DMS153 (cell line): ENCODE measurements at places on chromosomes 4 and X.

DNA sequence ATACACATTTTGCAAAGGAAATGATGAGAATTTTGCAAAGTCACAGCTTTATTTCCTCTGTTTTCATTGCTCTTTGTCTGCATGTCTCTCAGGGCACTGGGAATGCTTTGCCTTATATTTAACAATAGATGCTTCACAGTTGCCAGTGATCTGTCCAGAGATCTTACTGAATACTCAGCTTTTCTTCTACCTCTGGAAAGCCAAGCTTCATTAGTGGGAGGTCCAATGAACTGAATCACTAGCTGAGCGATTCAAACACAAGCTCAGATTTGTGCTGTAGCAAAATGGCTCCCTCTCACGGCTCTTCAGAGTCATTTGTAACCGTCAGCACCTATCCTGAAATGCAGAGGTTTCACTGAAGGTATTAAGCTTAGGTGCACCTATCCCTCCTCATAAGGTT lies 138.9 kb downstream of the DCLK2 start:
- DNase-seq: peak; percentile 59

DNA sequence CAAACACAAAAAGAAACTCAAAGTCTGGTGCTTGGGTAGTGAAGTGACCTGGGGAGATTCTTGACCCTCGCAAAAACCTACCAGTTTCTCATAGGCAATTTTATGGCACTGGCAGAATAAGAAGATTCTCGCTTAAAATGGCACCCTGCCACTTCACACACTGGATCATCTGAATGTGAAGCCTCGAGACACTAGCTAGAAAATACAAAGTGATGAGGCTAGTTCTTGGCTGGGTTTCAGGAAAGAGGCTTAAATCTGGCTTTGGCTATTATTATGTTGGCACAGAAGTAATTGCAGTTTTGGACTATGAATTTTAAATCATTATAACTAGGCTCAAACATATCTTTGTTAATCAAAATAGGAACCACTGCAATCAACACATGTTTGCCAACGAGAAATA lies 634.7 kb upstream of the BOD1L1 start:
- no peak for DNase-seq

GRCh38 chr4:185020863-185021761 lies 2.8 kb downstream of the HELT start:
- no peak for DNase-seq

- peak; percentile 7 for DNase-seq
Measured at GRCh38 chr4:113684534-113685091, 76.9 kb downstream of the CAMK2D start.

- no peak for DNase-seq
Measured at GRCh38 chrX:132631579-132632232, 142.9 kb upstream of the MBNL3 start.

GRCh38 chrX:16664074-16664473 lies 14.1 kb downstream of the S100G start:
- no peak for DNase-seq

GRCh38 chr4:26191353-26191752 lies 129.5 kb upstream of the RBPJ start:
- no peak for DNase-seq

DNA sequence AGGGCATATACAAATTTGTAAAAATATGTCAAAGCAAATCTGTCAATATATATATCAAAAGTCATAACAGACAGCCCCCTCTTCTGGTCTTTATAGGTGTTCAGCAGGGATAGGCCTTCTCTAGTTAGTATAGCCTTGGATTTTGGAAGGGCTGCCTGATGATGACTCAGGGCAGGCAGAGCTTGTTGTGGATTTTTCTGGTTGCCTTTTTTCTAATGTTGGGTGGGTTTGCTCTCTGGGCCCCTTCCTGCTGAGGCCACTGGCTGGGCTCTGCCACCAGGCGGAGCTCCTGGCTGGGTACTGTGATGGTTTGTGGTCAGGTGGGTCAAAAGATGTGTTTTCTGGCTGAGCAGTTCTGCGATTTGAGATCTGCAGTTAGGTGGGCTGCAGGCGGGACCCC lies 294.2 kb downstream of the GRIA2 start:
- DNase-seq: no peak

GRCh38 chr4:107213410-107213809 lies 177.3 kb upstream of the DKK2 start:
- no peak for DNase-seq

DNA sequence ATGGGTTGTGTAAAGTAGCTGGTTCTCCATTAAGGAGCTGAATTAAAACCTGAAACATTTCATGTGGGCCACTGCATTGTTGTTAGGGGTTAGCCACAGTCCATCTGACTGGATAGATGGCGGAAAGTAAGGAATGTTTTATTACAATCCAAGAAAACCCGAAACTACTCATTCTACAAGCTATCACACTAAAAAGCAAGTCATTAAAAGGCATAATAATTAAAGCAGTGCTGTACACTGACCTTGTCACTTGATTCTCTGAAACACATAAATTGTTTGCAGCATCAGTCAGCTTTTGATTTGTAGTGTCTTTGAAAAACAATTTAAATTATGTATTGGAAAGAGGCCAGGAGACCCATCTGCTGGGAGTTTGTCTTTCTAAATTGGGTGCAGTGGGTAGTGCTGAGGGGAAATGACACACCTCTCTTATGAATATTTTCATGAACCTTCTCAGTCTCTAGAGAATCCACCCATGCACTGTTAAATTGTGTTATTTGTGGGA lies 75.7 kb upstream of the ANK2 start:
- no peak for DNase-seq

DNA sequence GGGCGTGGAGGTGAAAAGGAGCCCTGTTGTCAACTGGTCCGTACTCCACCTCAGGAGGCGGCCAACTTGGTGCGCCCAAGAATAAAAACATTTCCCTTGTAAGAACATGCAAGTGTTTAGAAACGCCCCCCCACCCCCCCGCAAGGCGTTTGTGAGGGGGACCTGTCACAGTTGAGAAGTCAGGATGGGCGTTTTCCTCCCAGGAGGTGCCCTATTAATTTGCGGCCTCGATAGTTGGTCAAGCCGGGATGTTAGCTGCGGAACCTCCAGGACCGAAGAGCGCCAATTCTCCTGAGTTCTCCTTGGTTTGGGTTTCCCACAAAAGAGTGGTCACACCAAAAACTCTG lies 651 bp upstream of the SAP30 start:
- DNase-seq: no peak

DNA sequence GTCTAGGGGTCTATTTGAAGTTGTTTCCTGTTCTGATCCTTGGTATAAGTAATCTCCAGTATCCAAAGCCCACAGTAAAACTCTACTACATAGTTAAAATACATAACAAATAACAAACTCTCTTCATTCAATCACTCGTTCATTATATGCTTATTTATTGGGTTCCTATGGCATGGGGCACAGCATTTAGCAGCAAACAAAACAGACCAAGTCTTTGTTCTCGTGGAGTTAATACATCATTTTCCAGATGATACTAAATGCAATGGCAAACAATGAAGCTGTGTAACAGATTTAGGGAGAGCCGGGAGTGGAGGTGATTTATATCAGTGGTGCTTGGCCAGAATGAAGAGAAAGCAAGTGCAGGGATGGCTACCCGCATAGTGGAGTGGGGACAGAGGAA lies 36.6 kb upstream of the SPARCL1 start:
- peak; percentile 53 for DNase-seq

- DNase-seq: no peak
Measured at GRCh38 chr4:108417923-108418322, 202.5 kb upstream of the RPL34 start.
